Common myeloid progenitor, CD34-positive (primary cell): ENCODE measurements at places on chromosomes 3 and 15.
A peak's percentile ranks its signal among the peaks of the same experiment; 100 is the strongest.

DNA sequence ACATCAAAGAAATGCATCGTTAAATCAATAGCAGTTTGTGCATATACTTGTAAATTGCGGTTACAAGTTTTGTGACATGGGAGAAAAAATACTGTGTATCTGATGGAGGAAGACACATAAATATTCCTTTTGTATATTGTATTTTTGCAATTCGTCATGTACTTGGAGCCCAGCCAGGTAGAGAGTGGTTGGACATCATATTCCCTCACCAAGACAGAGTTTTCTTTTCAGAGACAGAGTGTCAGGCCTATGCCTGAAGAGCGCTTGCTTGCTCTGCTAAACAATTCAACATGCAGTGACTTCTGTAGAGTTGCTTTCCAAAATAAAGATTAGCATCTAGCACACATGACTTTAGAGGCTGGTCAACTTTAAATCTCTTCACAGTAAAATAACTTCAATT, 24.8 kb upstream of the MEIS2 start:
- H3K27ac ChIP-seq = no peak overlapping the region
- H3K36me3 ChIP-seq = no peaks in the 10 kb centered on the region
- no peaks in the 10 kb centered on the region for H3K4me1 ChIP-seq
- no peak for DNase-seq
- H3K4me3 ChIP-seq = no peak overlapping the region

- no peaks in the 10 kb centered on the region for H3K27me3 ChIP-seq
- DNase-seq = no peak
- no peaks in the 10 kb centered on the region for H3K4me1 ChIP-seq
Observed at GRCh38 chr3:89950772-89951171, 843.4 kb downstream of the EPHA3 start.

DNA sequence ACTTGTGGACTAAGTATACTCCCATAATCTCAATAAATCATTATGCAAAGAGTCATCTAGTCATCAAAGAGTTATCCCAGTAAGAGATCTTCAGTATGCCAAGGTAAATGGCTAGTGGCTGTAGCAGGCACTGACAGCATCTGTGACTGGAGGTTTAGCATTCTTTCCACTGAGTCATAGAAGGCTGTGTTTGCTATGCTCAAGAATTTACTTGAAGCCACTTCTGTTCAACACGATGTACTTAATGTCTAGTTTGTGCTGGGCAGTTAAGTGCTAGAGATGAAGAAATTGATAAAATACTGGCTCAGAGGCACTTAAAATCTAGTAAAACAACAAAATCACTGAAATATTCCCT, 13.0 kb downstream of the ZBED2 start:
- H3K27me3 ChIP-seq = no peaks in the 10 kb centered on the region
- H3K27ac ChIP-seq = no peak overlapping the region
- H3K4me3 ChIP-seq = no peak overlapping the region
- DNase-seq = no peak

DNA sequence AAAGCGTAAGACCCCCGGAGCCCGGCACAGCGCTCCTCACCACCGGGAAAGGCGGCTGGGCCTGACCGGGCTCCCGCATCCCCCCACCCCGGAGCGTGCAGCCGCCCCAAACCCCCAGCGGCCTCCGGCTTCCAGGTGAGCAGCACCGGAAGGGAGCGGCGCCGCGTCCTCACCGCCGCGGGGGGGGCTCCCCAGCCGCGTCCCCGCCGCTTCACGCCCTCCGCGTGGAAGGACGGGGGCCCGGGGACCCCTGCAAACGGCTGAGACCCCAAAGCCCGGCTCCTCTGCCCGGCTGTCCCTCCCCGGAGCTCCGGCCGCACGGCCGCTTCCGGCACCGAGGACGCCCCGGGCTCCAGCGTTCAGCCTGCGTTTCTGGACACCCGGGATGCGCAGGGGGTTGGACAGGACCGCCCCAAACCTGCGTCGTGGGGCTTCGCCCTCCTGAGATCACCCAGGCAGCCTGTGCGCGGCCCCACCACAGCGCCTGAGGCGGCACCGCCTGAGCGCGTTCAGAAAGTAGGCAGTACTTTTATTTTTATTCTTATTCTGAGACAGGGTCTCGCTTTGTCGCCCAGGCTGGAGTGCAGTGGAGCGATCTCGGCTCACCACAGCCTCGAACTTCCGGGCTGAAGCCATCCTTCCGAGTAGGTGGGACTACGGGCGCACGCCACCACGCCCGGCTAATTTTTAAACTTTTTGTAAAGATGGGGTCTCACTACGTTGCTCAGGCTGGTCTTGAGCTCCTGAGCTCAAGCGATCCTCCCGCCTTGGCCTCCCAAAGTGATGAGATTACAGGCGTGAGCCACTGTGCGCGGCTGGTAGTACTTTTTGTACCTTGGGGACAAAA, 51.6 kb upstream of the BLM start:
- peak overlapping the region; percentile 84 for H3K27ac ChIP-seq
- H3K4me3 ChIP-seq = peak overlapping the region; percentile 85
- peaks cover 54% of the 10 kb centered on the region for H3K4me1 ChIP-seq

- H3K4me1 ChIP-seq = no peaks in the 10 kb centered on the region
- H3K27ac ChIP-seq = no peak overlapping the region
- no peak overlapping the region for H3K4me3 ChIP-seq
- DNase-seq = no peak
- H3K27me3 ChIP-seq = no peaks in the 10 kb centered on the region
Observed at GRCh38 chr3:176941689-176942088, 255.6 kb downstream of the TBL1XR1 start.

DNA sequence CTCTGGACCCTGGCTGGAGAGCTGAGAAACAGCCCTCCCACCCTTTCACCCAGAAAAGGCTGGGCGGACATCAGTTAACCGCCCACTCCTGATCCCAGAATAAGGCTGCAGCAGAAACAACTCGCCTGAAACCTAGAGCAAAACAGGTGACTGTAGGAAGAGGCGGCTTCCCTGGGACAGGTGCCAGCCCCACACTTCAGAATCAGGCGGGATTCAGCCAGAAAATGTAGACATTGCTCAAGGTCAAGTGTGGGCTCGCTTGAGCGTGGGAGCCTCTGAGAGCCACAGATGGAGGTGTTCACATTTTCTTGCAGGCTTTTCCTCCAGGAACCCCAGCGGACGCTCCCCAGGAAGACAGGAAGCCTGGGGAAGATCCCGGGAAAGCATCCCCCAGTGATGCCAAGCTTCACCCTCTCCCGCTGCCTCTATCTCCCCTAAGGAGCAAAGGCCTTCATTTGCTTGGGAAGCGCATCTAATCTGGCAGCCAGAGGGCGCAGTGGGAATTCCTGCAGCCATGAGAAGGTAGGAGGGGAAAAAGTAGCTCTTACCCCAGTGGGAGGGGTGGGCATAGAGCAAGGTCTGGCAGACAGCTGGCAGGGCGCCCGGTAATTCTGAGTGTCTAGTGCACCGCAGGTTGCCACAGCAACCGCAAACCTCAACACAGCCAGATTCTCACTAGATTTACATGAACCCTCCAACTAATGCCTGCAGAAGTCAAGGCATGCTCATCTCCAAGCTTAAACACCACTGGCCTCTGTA, 77.7 kb downstream of the OCA2 start:
- H3K27ac ChIP-seq = no peak overlapping the region
- H3K27me3 ChIP-seq = no peaks in the 10 kb centered on the region
- no peak overlapping the region for H3K4me3 ChIP-seq
- peak; percentile 92 for DNase-seq

DNA sequence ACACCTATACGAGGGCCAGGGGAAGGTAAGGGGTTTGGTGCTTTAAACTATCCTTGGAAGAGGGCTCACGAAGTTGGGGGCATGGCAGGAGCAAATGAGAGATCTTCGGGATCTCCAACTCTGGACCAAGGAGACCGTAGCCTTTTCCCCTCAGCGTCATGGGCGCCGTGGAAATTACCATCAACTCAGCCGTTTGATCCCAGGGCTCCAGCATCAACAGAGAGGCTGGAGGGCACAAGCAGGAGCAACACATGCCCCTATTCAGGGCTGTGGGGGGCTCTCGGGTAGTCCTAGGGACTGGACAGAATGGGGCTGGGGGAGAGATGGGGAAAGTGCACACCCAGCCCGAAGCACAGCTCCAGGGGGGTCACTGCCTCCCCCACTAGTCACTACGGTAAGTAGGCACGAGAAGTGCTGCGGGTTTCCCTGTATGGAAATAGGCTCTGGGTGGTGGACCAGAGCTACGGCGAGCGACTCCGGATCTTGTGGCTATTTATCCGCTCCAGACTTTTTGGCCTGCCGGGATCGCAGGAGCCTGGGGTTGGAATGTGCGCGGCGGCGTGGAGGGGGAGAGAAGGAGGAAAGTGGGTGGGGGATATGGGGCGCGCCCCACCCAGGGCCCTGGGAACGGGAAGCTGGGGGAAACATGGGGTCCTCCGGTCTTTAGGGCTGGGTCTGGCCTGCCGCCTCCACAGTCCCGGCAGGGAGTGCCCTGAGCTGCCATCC, 539 bp upstream of the LAMB2 start:
- H3K27me3 ChIP-seq = no peaks in the 10 kb centered on the region
- no peaks in the 10 kb centered on the region for H3K36me3 ChIP-seq
- H3K4me3 ChIP-seq = peak overlapping the region; percentile 53
- H3K27ac ChIP-seq = peak overlapping the region; percentile 33
- peaks cover 24% of the 10 kb centered on the region for H3K4me1 ChIP-seq

GRCh38 chr15:45200799-45201556, 13.2 kb upstream of the SHF start:
- peak overlapping the region; percentile 89 for H3K4me3 ChIP-seq
- H3K27me3 ChIP-seq = no peaks in the 10 kb centered on the region
- no peaks in the 10 kb centered on the region for H3K36me3 ChIP-seq
- peaks cover 25% of the 10 kb centered on the region for H3K4me1 ChIP-seq
- H3K27ac ChIP-seq = peak overlapping the region; percentile 94

DNA sequence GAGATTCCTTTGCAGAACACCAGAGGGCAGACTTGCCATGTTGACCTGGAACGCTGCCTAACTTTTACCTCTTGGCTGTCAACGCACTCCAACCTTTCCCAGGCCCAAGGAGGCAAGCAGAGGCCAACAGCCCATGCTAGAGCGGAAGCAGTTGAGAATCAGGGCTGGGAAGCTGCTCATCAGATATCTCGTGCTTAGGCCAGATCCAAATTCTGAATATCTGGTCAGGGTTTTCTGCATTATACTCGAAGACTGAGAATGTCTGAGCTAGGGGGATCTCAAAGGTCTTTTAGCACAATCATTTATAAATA, 2.5 kb downstream of the XIRP1 start:
- no peak overlapping the region for H3K27ac ChIP-seq
- peak; percentile 68 for DNase-seq
- H3K4me3 ChIP-seq = no peak overlapping the region
